Cardiac septum (tissue), 1 donor: ENCODE measurements at places on chromosomes 3 and 15. TPM values are rescaled to one million over a fixed set of nuclear protein-coding genes. Genes with fewer than 3 reads are reported as not detected.

- no peak for DNase-seq
Measured at GRCh38 chr3:114714237-114714636, 420.4 kb downstream of the TIGIT start.

GRCh38 chr3:71056327-71056726 lies 527.2 kb downstream of the FOXP1 start:
- DNase-seq, result no peak

DNA sequence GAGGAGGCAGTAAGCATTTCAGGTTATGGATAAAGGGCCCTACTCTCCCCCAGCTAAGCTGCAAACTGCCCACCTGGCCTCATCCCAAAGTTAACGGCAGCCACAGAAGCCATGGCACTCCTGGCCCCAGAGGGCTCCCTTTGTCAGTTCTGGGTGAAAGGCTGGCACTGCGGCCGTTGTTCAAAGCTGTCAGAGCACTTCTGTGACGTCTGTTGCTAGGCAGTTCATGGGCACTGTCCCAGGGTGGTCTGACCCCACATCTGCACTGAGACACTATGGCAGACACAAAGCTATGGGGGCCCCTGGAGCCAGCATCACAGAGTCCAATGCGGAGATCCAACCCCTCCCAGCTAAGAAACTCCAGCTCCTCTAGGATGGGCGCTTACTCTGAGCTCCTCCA lies 30.0 kb downstream of the TLE3 start:
- no peak for DNase-seq

The HES1 gene
- total RNA-seq, result 24.4 TPM

The KIF15 gene
- 0.30 TPM for total RNA-seq
